ENCODE measurements at places on chromosomes 11 and 22. TPM values are rescaled to one million over a fixed set of nuclear protein-coding genes. Genes with fewer than 3 reads are reported as not detected.

DNA sequence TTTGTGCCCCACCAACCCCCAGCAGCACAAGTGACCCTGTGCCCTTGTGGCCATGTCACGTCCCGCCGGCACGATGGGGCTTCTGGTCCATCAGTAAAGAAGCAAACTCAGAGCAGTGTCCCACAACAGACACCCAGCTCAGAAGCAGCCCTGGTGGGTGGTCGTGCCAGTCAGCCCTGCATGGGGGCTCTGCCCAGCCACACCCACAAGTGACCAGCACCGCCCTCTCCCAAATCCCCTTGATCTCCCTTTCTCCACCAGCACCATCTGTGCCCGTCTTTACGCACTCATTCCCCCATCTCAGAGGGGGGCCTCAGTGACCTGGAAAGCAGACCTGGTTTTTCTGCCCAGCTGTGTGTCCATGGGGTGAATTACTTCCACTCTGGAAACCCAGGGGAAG, 149.1 kb downstream of the DSCAML1 start:
- DNase-seq, result no peak

DNA sequence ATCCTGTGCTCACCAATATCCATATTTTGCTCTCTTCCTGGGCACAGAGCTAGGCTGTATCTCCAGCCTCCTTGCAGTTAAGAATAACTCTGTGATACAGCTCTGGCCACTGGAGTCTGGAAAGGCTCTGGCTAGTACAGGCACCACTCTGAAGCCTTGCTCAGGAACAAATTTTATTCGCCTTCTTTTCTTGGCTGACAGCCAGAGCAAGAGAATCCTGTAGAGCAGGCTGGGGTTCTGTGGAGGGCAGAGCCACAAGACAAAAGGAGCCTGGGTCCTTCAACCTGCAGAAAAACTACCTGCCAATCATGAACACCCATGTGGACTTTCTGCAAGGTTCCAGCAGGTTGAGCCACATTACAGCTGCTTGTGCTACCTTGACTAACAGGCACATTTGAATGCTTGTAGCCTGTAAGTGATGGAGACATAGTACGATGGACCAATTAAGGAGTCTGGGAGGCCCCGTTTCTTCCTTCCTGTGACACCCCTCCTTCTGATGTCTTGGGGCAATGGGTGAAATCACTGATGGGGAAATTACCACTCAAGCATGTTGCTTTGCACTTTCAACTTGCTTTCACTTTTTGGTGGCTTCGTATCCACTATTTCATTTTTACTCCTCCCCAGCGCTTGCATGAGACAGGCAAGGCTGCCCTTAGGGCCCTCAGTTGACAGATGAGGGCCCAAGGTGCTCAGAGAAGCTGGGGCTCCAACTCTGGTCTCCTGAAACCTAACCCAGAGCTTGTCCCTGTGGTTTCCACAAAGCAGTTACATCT, 267.2 kb upstream of the SYN3 start:
- DNase-seq, result peak; percentile 77

- DNase-seq, result no peak
These were observed 109.4 kb downstream of the LDLRAD3 start for GRCh38 chr11:36053281-36053680.

GRCh38 chr22:47191671-47192650, 429.5 kb downstream of the TBC1D22A start:
- no peak for DNase-seq

GRCh38 chr22:26281941-26282340, 112.7 kb downstream of the SEZ6L start:
- no peak for DNase-seq

GRCh38 chr22:20026996-20027601, 6.2 kb downstream of the TANGO2 start:
- no peak for DNase-seq

TRIM48 gene
- not detected for total RNA-seq

WNT11 gene
- total RNA-seq, result not detected

PANX2 gene
- not detected for total RNA-seq

CCDC88B gene
- 67.2 TPM for total RNA-seq

DNA sequence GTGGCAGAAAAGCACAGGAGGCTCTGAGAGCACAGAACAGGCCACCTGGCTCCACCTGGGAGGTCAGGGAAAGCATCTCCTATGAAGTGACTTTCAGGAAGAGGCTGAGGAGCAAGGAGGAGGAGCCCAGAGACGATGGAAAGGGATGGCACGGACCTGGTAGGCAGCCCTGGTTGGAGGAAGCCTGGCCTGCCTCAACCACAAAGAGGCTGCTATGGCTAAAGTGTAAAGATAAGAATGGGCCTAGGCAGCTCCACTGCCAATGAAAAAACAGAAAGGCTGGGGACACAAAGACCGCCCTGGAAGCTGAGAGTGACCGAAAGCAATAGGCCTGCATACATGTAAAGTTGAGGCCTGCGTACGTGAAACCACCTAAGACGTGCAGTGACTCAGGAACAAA, 31.2 kb upstream of the ETS1 start:
- no peak for DNase-seq

DNA sequence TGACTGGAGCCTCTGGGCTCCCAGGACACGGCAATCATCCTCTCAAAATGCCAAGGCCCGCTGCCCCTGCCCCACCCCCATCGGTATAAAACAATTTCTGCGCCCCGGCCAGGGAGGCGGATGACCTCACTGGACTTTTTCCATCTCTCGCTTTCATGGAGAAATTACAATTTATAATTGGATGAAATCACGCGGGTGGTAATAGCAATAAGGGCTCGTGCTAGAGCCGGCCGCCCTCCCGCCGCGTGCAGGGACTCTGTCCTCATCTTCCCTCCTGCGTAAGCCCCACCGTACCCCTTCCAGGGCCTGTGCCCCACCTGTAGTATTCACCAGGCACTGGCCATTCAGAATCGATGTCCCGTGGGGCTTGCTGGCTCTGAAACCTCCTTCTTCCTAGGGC, 64.5 kb downstream of the MACROD1 start:
- no peak for DNase-seq

NDUFS8 gene
- total RNA-seq, result 126 TPM

OR10A5 gene
- not detected for total RNA-seq

ZNF280B gene
- total RNA-seq, result 5.3 TPM

DNA sequence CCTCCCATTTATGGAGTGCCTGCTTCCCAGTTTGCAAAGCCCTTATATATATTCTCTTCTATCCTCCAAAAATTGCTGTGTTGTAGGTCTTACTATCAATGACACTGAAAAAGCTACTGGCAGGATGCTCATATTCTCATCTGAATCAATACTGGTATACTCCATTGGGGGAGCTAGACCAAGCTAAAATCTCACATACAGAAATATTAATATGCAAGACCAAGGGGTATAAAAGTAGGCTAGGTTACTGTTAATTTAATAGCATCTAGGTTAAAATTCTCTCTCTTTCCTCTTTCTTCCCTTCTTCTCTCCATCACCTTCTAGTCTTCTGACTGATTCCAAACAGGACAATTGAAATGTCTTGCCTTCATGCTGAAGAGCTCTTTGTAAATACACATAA, 17.1 kb upstream of the BDNF start:
- DNase-seq, result no peak

DNA sequence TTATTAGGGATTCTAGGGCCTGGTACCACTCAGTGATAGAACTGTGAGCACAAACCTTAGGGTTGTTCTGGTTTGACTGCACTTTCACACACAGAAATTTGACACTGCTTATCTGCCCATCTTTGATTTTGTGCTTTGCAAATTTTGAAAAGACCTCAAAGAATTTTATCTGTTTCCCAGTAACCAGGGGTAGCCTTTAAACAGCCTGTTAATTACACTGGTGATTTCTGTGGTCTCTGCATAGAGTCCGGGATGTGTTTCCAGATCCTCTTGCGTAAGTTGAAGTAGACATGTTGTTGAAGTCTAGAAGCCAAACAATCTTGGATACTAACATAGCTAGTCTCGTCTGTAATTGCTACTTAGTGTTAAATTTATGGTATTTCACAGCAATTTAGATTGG, 75.3 kb downstream of the C22orf31 start:
- DNase-seq, result no peak

RIBC2 gene
- 0.78 TPM for total RNA-seq

GLYAT gene
- not detected for total RNA-seq

GRCh38 chr11:69274531-69275016, 19.4 kb upstream of the MYEOV start:
- DNase-seq, result no peak

DBX1 gene
- total RNA-seq, result not detected

SCT gene
- not detected for total RNA-seq

RAB38 gene
- 0.41 TPM for total RNA-seq

GRCh38 chr11:46588915-46589314, 4.9 kb downstream of the AMBRA1 start:
- no peak for DNase-seq

H19 gene
- total RNA-seq, result not detected

RAC2 gene
- total RNA-seq, result 321 TPM

DNA sequence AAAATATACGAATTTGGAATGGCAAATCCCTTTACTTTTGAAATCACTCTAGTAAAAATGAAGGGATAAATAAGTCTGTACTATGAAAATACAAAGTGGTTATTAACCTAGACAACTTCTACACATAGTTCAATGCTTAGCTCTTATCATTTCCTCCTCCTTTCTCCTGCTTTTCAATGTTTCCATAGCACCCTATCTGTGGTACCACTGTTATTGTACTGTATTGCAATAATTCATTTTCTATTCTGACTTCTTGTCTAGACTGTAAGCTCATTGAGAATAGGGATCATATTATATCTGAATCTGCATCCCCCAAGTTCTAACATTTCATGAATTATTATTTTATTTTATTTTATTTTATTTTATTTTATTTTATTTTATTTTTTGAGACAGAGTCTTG, 251.4 kb downstream of the TTC28 start:
- no peak for DNase-seq

PSMA1 gene
- total RNA-seq, result 171 TPM

MAP6 gene
- total RNA-seq, result not detected

All from OCI-LY7 (cell line).